ENCODE measurements at places on chromosomes 3 and 15.
A peak's percentile ranks its signal among the peaks of the same experiment; 100 is the strongest.

- no peak for DNase-seq
These were observed 36.3 kb upstream of the DCLK3 start for GRCh38 chr3:36800533-36801116.

GRCh38 chr3:23474580-23475357, 271.6 kb downstream of the UBE2E2 start:
- DNase-seq: no peak

DNA sequence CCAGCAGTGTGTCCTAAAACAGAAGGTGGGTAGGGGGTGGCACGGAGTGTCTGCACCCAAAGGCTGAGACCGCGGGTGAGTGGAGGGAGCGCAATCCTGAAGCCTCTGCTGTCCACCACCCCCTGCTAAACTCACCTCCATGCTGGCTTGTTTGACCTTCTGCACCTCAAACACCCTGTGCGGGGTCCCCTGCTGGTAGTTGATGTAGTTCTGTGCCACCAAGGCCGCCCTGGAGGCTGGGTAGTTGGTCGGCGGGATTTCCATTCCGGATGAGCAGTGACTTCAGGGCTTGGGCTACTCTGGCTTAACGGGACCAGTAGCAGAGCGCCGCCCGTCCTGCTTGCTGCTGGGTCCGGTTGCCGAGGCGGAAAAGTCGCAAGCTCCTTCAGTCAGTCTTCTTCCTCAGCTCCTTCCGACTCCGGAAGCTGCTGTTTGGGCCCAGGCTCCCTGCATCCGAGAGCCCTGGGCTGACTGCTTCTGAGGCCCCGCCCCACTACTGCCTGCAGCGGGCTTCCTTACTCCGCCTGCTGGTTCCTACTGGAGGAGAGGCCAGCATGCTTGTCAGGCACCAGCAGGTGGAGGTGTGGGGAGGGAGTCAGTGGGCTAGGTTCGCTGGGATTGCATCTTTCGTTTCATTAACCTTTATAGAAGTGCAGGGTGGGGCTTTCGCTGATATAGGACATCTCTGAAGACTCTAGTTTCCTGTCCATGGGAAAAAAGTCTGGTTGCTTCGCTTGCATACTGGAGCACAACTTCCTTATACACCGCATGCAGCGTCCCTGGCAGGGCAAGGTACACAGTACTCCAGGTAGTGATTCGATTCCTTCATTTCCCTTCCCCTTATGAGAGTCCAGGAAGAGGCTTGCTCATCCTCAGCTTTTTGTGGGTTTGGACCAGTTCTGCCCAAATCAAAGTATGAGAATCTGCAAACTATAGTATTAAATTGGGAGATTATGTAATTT, at the start of gene LXN:
TSS of gene LXN (minus strand) at position 434 of the 962 bp plus-strand sequence. CDS start at position 264, 170 bp downstream.
- DNase-seq: peak; percentile 86

DNA sequence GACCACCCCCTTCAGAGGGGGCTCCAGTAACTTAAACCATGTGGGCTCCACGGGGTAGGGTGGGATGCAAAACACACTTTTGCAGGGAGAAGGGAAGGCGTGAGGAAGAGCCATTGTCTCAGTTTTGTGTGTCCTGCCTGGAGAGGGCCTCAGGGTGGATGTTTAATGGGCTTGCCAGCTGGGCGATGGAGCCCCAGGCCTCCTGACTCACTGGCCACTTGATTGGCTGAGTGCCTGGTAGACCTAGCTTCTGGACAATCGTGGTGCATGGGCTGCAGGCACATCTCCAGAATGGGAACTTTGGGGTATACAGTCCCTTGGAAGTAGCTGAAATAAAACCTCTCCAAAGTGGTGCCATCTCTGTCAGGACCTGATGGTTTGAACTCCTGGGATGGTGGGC, 118.3 kb upstream of the MRPS22 start:
- no peak for DNase-seq

DNA sequence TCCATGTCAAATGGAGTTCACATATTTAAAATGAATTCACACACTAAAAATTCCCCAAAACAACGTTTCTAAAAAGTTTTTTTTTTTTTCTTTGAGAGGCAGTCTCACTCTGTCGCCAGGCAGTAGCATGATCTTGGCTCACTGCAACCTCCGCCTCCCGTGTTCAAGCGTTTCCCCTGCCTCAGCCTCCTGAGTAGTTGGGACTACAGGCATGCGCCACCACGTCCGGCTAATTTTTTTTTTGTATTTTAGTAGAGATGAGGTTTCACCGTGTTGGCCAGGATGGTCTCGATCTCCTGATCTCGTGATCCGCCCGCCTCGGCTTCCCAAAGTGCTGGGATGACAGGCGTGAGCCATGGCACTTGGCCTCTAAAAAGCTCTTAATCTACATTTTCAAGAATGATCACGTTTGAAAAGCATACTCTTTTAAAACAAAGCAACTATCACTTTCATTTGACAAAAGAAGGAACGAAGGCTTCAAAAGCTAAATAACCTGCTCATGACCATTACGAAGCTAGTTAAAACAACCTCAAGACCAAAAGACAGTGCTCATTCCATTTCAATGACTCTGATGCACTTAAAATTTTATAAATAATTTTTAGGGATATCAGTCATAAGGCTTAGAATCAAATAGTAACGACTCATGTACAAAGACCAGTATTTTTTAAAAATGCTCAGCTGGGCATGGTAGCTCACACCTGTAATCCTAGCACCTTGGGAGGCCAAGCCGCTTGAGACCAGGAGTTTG, 5.5 kb downstream of the UBE3A start:
- DNase-seq: no peak

DNA sequence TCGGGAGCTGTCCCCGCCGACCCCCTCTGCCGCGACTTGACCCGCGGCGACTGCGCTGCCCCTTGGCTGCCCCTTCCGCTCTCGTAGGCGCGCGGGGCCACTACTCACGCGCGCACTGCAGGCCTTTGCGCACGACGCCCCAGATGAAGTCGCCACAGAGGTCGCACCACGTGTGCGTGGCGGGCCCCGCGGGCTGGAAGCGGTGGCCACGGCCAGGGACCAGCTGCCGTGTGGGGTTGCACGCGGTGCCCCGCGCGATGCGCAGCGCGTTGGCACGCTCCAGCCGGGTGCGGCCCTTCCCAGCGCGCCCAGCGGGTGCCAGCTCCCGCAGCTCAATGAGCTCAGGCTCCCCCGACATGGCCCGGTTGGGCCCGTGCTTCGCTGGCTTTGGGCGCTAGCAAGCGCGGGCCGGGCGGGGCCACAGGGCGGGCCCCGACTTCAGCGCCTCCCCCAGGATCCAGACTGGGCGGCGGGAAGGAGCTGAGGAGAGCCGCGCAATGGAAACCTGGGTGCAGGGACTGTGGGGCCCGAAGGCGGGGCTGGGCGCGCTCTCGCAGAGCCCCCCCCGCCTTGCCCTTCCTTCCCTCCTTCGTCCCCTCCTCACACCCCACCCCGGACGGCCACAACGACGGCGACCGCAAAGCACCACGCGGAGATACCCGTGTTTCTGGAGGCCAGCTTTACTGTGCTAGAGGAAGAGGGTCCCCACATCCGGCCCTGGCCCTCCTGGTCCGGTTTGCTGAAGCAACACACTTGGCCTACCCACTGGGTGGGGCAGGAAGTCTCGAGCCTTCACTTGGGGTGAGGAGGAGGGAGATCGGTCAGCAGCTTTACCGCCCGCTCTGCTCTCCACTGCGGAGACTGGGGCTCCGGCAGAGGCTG, at the start of gene RASSF1:
TSS of gene RASSF1 (minus strand) at position 389 of the 882 bp plus-strand sequence. CDS start at position 358, 31 bp downstream.
- peak; percentile 63 for DNase-seq

All from cerebellum (tissue), 4 donors.